Stimulated activated CD4-positive, alpha-beta T cell treated with anti-CD3 and anti-CD28 coated beads, TNF-alpha, amount 100 ng/mL, for 24 hours (primary cell): ENCODE measurements at places on chromosomes 3 and 15.

GRCh38 chr15:101124731-101125451 is 127.0 kb downstream of the CHSY1 start:
- DNase-seq, result no peak

GRCh38 chr15:87634361-87634760 is 622.2 kb downstream of the NTRK3 start:
- DNase-seq, result no peak

- DNase-seq, result no peak
Observed at GRCh38 chr3:31979001-31979697, 1.9 kb downstream of the OSBPL10 start.

GRCh38 chr3:197331131-197331530 is 32.7 kb upstream of the DLG1 start:
- DNase-seq, result no peak

DNA sequence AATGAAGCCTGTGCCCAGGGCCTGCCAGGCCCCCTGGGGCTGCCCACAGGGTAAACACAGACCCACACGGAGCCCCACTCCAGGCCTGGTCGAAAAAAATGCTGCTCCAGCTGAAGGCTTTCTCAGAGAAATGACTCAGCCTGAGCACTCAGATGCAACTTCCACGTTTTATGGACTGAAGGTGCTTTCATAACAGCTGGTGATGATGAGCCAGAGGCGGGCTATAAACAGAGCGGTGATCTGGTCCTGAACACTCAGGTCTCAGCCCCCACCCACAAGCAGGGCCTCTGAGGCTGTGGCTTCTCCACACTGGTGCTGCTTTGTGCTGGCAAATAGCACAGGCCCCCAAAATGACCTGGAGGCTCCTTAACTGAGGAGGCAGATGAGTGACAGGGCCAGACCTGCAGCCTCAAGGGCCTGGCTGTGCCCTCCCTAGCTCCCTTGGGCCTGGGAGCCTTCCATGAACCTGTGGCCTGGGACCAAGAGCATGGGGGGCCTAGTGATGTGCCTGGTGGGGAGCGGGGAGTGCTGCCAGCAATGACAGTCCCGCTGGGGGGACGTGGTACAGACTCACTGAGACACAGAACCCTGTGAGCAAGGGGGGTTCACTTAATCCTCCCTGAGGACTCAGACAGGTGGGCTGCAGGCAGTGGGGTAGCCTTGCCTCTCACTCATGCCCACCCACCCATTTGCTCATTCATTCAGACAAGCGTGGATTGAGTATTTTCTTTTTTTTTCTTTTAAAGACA is 23.0 kb upstream of the FURIN start:
- DNase-seq, result no peak

DNA sequence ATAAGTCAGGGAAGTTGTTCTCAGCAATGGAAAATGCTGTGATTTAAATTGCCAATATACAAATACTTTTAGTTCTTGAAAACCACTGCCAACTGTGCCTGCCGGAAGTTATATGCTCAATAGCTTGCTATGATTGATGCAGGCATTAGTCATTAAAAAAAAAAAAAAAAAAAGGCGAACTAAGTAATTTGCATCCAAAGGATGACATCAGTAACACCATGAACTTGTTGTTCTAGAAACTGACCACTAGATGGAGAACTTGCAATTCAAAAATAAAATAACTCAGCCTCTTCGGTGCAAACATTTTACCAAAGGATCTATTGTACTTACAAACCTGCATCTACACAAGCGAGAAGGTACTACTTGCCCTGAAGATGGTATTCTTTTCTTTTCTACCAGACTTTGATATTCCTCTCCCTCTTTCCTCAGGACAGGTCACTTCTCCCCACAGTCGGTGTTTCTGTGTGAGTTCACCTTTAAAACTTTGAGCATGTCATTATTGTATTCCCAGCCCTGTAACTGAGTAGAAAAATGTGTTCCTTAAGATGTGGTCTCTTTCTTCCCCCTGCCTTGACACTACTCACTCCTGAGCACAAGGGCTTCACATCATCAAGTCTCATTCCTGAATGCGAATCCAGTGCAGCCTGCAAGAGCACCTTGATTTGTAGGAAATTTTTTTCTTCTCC is 115.0 kb upstream of the VEPH1 start:
- DNase-seq, result no peak
